SK-N-MC (cell line): ENCODE measurements at places on chromosomes 11 and 22.

- no peak for DNase-seq
These were observed 108.0 kb downstream of the SLC1A2 start for GRCh38 chr11:35311331-35311730.

DNA sequence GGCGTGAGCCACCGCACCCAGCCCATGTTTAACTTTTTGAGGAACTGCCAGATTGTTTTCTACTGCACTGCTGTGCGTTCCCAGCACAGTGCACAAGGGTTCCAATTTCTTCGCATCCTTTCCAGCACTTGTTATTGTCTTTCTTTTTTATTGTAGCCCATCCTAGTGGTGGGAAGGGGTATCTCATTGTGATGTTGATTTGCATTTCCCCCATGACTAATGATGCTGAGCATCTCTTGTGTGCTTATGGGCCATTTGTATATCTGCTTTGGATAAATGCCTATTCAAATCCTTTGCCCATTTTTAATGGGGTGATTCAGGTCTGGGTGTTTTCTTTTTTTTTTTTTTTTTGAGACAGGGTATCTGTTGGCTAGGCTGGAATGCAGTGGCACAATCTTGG, 36.6 kb upstream of the SYT7 start:
- DNase-seq, result no peak

- DNase-seq, result no peak
These were observed 27.5 kb upstream of the OR9I1 start for GRCh38 chr11:58152781-58153180.

GRCh38 chr11:47202576-47202975, 12.2 kb upstream of the DDB2 start:
- no peak for DNase-seq

- DNase-seq, result peak; percentile 24
These were observed 33.4 kb upstream of the GLYATL1 start for GRCh38 chr11:58905721-58906547.

DNA sequence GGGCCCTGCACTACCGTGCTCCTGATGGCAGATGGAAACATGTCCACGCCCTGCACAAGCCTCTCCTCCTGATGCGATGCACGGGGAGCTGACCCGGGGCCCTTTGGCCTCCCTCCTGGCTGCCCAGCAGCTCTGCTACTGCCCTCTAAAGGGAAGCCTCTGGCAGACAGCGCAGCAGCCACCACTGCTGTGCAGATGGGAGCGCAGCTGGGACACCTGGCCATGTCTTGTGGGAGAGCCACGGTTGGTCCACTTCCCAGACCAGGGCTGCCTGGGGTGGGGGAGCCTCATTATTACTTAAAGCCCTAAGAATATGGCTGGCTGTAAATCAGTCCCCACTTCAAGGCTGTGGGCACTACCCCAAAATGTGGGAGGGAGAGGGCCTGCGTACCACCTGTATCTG, 38.3 kb downstream of the TBX1 start:
- DNase-seq, result no peak

DNA sequence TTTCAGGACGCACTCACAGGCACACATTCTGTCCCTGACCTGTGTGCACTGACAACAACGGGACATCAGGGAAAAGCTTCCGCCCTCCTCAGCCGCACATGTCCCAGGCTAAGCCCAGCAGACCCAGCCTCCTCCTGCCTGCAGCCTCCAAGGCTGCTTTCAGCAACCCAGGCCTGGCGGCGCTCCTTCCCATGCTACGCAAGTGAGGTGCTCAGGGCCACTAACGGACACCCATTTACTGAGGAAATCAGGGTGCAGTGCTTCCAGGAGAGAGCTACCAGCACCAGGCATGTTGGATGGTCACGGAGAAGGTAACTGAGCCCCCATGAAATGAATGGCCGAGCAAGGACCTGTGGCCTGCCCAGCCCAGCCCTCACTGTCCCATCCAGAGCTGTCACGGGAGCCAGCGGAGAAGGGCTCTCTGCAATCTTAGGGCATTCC, 6.9 kb downstream of the MOB2 start:
- DNase-seq, result no peak

- no peak for DNase-seq
These were observed 1.0 kb upstream of the CHRM1 start for GRCh38 chr11:62922189-62922589.

GRCh38 chr11:33521384-33521783, 179.2 kb downstream of the C11orf91 start:
- no peak for DNase-seq

DNA sequence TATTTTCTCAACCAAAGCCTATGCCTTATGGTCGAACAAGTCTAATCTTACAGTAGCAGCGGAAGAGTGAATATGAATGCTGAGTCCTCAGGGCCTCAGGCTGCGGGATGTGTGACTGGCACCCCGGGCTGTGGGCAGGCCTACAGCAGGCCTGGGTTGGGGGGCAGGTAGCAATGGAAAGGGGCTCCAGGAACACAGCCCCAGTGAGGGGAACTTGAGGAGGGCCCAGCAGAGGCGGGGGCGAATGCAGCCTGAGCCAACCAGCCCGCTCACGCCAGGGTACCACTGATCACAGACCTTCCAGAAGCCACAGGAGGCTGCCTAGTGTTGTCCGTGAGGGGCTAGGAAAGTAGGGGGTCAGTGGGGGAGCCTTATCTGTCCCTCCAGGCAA, 11.3 kb upstream of the CD5 start:
- no peak for DNase-seq

DNA sequence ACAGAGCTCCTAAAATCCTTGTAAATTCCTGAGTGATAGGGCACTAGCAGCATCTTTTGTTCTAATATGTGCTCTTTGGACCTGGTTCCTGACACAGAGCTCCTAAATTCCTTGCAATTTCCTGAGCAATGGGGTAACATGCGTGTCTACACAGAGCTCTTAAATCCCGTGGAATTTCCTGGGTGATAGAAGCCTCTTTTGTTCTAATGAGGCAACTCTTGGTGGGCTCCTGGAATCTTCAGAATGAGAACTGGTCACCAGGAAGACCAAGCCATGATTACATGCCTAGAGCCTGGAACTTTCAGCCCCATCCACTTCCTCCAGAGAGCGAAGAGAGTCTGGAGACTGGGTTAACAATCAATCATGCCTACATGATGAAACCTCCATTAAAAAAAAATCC, 19.0 kb downstream of the RSF1 start:
- DNase-seq, result no peak

DNA sequence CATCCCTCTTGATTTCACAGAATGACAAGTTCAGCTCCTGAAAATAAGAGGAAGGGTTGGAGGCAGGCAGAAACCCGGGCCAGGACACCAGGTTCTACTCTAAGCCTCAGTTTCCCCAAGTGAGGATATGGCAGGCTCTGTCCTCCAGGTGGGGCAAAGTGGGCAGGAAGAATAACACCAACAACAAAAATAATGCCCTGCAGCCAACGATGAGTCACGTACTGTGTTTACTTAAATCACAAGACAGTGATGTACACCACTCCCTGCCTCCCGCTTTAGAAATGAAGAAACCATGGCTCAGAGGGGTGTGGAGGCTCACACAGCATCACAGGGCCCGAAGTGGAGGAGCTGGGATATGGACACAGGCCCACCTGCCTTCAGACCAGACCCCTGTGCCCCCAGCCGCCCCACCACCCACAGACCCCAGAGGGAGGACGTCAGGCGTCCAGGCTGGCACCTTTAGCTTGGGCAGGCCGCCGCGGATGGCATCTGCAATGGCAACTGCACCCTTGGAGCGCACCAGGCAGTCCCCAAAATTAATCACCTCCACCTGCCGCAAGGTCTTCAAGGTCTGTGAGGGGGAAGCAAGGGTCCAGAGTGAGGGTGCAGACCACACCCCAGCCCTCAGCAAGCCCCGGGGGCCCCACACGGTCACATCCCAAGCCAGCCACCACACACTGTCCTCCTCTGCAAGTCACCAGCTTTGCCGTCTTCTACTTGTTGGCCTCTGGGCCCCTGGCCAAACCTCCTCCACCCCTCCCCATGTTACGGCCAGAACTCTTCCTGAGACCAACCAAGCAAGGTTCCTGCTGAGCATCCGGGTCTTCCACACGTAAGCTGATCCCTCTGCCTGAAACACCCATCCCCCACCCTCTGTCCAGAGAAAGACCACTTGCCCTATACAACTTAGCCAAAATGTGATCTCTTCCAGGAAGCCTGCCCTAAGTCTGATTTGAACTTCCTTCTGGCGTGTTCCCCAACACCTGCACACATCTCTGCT, 15.8 kb upstream of the CHADL start:
- DNase-seq, result no peak

DNA sequence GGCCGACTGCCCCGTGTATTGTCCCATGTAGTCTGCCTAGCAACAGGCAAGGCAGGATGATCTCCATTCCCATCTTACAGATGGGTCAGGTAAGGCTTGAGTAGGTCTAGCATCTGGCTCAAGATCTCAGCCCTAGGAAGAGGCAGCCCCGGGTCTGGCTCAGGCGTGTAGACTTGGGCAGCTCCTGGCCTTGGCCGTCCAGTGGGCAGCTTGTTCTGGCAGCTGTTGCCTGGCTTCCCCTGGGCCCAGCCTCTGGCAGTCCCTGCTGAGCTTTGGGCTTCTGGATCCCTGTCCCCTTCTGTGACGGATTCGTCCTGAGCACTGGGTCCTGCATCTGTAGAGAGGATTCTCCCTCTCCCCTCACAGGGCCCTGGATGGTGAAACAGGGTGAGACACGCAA, 72.4 kb downstream of the MPPED1 start:
- no peak for DNase-seq

GRCh38 chr22:44580176-44581095, 82.4 kb upstream of the RTL6 start:
- no peak for DNase-seq

GRCh38 chr22:50148991-50149721, 21.4 kb upstream of the PANX2 start:
- DNase-seq, result peak; percentile 6

DNA sequence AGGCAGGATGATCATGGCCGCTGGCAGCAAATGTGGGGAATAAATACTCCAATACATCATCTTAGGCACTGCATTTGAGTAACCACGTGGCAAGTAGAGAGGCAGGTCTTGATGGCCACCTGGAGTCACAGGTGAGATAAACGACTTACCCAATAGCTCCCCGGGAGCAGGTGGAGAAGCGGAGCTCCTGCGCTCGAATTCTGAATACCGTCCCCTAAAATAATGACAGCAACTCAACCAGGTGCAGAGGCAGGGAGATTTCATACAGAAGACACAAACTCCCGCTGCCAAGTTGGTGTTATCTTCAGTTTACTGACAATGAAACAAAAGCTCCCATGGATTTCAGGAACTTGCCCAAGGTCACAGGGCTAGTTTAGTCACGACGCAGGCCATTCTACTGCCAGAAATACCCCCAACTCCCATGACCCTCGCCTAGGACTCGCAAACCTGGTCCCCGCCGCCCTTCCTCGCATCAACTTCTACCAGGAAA, 437 bp downstream of the SLC43A3 start:
- no peak for DNase-seq

DNA sequence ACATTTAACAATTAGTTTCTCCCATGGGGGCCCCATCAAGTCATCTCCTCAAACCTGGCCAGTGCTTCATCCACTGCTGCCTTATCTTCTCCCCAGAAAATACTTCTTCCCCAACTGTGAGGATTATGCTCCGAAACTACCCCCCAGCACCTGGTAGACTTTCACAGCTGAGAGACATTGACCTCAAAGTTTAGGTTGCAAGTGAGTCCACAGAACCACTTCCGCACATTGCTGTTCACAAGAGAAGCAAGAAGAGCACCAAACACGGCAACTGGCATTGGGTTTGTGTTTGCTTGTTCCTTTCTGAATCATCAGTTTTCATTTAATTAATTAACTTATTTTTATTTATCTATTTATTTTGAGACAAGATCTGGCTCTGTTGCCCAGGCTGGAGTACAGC, 6.1 kb downstream of the MCHR1 start:
- DNase-seq, result no peak

DNA sequence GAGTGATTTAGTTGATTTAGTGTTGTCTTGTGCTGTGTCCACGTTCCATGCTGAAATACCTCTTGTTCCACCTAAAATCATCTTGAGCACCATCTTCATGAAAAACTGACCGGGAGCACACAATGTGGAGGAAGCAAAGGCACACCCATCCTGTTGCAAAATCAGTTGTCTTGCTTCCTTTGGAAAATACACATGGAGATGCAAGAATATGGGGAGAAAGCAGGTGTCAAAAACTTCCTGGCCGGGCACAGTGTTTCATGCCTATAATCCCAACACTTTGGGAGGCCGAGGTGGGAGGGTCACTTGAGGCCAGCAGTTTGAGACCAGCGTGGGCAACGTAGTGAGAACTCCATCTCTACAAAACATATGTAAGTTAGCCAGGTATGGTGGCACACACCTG, 151.1 kb downstream of the C11orf91 start:
- DNase-seq, result no peak

- DNase-seq, result no peak
These were observed 20.1 kb upstream of the EIF3D start for GRCh38 chr22:36549033-36549432.

GRCh38 chr11:24132471-24132870, 364.4 kb upstream of the LUZP2 start:
- DNase-seq, result no peak

- no peak for DNase-seq
These were observed 140.9 kb upstream of the MTNR1B start for GRCh38 chr11:92828556-92828955.

GRCh38 chr22:25582946-25583345, 18.5 kb downstream of the GRK3 start:
- no peak for DNase-seq

DNA sequence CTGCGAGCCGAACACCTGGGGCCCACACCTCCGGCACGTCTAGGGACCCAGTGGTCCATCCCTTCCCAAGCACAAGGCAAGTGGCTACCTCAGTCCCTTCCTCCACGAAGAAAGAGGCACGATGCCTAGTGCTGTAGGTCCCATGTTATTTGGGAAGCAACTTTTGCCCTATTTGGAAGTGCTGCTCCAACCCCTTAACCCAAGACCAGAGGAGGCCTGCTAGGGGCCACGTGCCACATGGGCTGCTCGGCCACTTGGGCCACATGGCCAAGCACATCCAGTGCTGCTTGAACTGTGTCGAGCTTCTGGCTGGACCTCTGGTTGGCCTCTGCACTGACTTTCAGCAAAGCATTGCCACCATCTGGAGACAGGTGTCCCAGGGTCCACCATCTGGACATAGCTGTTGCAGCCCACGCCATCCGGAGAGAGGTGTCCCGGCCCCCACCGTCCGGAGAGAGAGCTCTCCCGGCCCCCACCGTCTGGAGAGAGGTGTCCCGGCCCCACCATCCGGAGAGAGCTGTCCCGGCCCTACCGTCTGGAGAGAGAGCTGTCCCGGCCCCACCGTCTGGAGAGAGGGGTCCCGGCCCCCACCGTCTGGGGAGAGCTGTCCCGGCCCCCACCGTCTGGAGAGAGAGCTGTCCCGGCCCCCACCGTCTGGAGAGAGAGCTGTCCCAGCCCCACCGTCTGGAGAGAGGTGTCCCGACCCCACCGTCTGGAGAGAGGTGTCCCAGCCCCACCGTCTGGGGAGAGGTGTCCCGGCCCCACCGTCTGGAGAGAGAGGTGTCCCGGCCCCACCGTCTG, 6.5 kb upstream of the B4GALNT4 start:
- DNase-seq, result no peak
